HCT116 (cell line): ENCODE measurements at places on chromosomes 6 and 20. TPM values are rescaled to one million over a fixed set of nuclear protein-coding genes. Genes with fewer than 3 reads are reported as not detected.
A peak's percentile ranks its signal among the peaks of the same experiment; 100 is the strongest.

- no peak for DNase-seq
- H3K27ac ChIP-seq, result no peak overlapping the region
- no peaks in the 10 kb centered on the region for H3K36me3 ChIP-seq
- H3K27me3 ChIP-seq, result no peaks in the 10 kb centered on the region
- no peak overlapping the region for H3K4me3 ChIP-seq
- peaks cover 7% of the 10 kb centered on the region; the same call in 1 of the 2 replicates for H3K4me1 ChIP-seq
These were observed 34.9 kb upstream of the SHLD1 start for GRCh38 chr20:5715071-5715841.

DNA sequence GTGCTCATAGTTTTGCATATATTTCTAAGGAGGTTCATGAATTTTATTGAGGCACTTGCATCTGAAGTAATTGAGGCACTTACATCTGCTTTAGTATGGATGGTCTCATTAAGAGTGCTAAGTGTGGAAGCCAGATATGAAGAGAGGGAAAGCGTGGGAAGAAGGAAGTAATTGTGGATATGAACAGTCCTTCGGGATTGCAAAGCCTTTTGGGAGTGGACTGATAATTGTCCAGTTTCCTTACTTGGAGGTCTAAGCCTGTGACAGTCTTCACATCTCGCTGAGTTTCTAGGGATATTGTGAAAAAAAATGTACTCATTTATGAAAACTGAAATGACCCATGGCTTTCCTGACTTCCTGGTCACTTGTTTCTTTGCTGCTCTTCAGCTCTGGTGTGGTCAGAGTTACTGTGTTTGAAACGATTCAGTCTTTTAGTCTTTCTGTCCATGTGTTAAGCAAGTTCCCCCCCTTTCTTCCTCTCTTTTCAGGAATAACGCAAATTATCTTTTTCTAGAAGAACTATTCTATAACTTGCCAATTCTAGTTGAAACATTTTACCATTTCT lies 137.3 kb downstream of the ZFAND3 start:
- H3K4me1 ChIP-seq, result no peaks in the 10 kb centered on the region
- no peaks in the 10 kb centered on the region for H3K27me3 ChIP-seq
- no peak overlapping the region for H3K4me3 ChIP-seq
- H3K27ac ChIP-seq, result no peak overlapping the region
- no peak for DNase-seq
- no peaks in the 10 kb centered on the region for H3K36me3 ChIP-seq

DNA sequence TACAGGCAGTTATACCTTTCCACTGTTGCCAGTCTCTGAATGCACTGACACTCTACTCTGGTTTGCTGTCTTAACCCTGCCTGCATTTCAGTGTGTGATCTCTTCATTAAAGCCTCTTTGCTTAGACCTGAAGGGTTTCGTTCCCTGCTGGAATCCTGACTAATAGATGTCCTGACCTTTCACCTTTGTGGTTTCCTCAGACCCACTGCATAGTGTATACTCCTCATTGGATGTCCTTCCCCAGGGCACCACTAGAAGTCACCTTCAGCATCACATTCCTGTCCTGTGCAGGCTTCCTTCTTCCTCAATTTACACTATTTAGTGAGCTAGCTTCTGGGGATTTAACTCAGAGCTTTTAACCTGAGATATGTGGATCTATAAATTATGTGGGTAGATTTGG lies 120.6 kb downstream of the RCAN2 start:
- H3K27me3 ChIP-seq, result no peaks in the 10 kb centered on the region
- H3K4me1 ChIP-seq, result no peaks in the 10 kb centered on the region
- no peaks in the 10 kb centered on the region for H3K36me3 ChIP-seq
- DNase-seq, result no peak

GRCh38 chr6:160337991-160338390 lies 10.2 kb upstream of the SLC22A3 start:
- H3K36me3 ChIP-seq, result no peaks in the 10 kb centered on the region
- no peak overlapping the region for H3K4me3 ChIP-seq
- no peak overlapping the region for H3K27ac ChIP-seq
- no peaks in the 10 kb centered on the region for H3K4me1 ChIP-seq
- no peaks in the 10 kb centered on the region; the same call in none of the 2 replicates for H3K27me3 ChIP-seq
- DNase-seq, result no peak

- H3K27ac ChIP-seq, result no peak overlapping the region
- no peaks in the 10 kb centered on the region for H3K36me3 ChIP-seq
These were observed 107.5 kb upstream of the EDN1 start for GRCh38 chr6:12182676-12183075.

GRCh38 chr6:73858376-73858775 lies 162.4 kb downstream of the CD109 start:
- no peak overlapping the region for H3K4me3 ChIP-seq
- no peak overlapping the region for H3K27ac ChIP-seq
- no peaks in the 10 kb centered on the region for H3K36me3 ChIP-seq
- no peaks in the 10 kb centered on the region for H3K27me3 ChIP-seq
- no peak for DNase-seq

GRCh38 chr20:47800623-47801022 lies 15.3 kb upstream of the SULF2 start:
- no peaks in the 10 kb centered on the region for H3K27me3 ChIP-seq
- peaks cover 1% of the 10 kb centered on the region; the same call in 1 of the 2 replicates for H3K4me1 ChIP-seq
- no peak overlapping the region for H3K27ac ChIP-seq
- no peaks in the 10 kb centered on the region for H3K36me3 ChIP-seq
- H3K4me3 ChIP-seq, result no peak overlapping the region

DNA sequence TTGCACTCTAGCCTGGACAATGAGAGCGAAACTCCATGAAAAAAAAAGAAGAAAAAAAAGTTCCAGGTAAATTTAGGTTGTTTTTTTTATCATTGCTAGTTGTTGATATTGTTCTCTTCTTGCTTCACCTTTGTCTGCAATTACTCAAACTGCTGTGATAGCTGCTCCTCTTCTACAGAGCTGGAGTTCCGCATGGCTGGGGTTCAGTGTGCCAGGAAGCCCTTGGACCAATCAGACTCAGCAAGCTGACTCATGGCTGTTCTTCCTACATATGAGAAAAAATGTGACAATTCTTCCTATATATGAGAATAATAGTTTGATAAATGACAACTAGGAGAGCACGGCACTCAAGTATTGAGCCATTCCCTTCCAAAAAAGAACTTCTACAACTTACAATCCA lies 28.4 kb downstream of the DPPA5 start:
- peaks cover 5% of the 10 kb centered on the region; the same call in 1 of the 2 replicates for H3K4me1 ChIP-seq
- H3K27ac ChIP-seq, result no peak overlapping the region
- H3K4me3 ChIP-seq, result no peak overlapping the region

DNA sequence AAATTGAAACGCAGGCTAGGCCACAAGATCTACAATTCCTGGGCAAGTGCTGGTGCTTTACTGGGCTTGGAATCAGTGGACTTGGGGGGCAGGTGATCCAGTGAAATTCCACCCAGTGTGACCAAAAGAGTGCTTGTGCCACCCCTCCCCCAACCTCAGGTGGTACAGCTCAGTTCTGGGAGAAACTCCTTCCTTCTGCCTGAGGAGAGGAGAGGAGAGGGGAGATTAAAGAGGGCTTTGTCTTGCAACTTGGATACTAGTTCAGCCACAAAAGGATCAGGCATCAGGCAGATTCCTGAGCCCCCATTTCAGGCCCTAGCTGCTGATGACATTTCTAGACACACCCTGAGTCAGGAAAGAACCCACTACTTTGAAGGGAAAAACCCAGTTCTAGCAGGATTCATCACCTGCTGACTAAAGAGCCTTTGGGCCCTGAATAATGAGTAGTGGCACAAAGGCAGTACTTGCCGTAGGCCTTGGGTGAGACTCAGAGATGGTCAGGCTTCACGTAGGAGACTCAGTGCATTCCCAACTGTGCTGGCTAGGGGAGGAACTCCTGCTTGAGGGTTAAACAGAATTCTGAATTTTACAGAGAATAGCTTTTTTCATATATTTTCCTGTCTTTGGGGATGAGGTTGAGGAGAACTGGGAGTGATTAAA lies 446.7 kb downstream of the BMP2 start:
- no peaks in the 10 kb centered on the region for H3K27me3 ChIP-seq
- H3K27ac ChIP-seq, result no peak overlapping the region
- H3K4me1 ChIP-seq, result no peaks in the 10 kb centered on the region
- no peak overlapping the region for H3K4me3 ChIP-seq
- no peaks in the 10 kb centered on the region for H3K36me3 ChIP-seq
- no peak for DNase-seq

- no peaks in the 10 kb centered on the region for H3K27me3 ChIP-seq
- H3K4me3 ChIP-seq, result no peak overlapping the region
- DNase-seq, result no peak
- H3K36me3 ChIP-seq, result no peaks in the 10 kb centered on the region
- H3K4me1 ChIP-seq, result no peaks in the 10 kb centered on the region
- no peak overlapping the region for H3K27ac ChIP-seq
These were observed 942.1 kb upstream of the EPHA7 start for GRCh38 chr6:94361304-94362060.

The TFAP2B gene
- total RNA-seq, result not detected

DNA sequence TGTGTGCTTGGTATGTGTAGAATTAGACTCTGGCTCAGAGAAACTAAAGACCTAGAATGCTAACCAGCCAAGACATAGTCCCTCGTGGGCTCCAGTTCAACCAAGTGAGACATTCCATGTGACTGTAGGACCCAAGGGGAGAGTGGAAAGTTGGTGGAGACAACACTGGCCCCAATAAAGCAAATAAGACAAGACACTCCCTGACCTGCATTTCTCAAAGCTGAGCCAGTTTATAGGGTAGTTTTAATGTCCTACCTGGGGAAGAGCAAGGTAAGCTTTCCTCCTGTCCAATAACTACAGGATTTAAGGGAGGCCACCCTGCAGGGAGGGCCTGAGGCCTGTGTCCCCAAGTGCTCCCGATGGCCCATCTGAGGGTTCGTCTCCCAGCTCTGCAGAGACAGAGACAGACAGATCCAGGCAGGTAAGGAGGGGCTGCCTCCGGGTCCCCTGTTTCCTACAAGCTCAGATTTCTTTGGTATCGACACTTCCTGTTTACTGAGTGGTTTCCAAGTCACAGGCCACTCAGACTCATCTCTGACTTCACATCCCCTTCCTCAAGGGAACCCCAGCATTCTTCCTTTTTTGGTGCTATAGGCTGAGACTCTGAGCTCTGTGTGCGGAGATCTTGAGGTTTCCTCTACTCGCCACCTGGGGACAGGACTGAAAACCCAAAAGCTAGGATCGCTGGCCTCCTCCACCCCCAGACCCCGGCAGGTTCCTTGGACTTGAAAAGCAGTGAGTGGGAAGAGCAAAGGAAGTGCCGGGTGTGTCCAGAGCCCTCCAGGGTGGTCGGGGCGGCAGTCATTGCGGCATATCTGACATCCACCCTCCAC lies 92.4 kb downstream of the PRND start:
- no peaks in the 10 kb centered on the region for H3K27me3 ChIP-seq
- no peak overlapping the region for H3K27ac ChIP-seq
- H3K4me3 ChIP-seq, result no peak overlapping the region
- H3K4me1 ChIP-seq, result peaks cover 6% of the 10 kb centered on the region; the same call in 1 of the 2 replicates

DNA sequence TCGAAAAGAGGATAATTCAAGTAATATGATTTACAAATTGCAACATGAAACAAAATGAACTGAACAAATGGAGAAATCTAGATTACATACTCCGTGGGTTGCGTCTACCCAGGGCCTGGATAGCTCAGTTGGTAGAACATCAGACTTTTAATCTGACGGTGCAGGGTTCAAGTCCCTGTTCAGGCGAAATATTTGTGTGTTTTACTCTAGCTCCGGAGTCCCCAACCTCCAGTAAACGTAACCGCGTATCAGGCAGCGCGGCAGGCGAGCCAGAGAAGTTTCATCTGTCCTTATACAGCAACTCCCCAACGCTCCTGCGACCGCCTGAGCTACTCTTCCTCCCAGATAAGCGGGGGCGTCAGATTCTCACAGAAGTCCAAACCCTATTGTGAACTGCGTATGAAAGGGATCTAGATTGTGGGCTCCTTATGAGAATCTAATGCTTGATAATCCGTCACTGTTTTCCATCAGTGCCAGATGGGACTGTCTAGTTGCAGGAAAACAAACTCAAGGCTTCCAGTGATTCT lies 176.1 kb downstream of the TRIM27 start:
- no peaks in the 10 kb centered on the region for H3K27me3 ChIP-seq
- H3K4me1 ChIP-seq, result peaks cover 6% of the 10 kb centered on the region; the same call in 1 of the 2 replicates
- DNase-seq, result peak; percentile 90
- H3K36me3 ChIP-seq, result no peaks in the 10 kb centered on the region
- 0 out of 2 replicates have a peak overlapping the region, but pooled peaks have one; percentile 4 for H3K4me3 ChIP-seq

- H3K36me3 ChIP-seq, result no peaks in the 10 kb centered on the region
- no peak overlapping the region for H3K4me3 ChIP-seq
These were observed 506.6 kb downstream of the DHX35 start for GRCh38 chr20:39468703-39469102.

DNA sequence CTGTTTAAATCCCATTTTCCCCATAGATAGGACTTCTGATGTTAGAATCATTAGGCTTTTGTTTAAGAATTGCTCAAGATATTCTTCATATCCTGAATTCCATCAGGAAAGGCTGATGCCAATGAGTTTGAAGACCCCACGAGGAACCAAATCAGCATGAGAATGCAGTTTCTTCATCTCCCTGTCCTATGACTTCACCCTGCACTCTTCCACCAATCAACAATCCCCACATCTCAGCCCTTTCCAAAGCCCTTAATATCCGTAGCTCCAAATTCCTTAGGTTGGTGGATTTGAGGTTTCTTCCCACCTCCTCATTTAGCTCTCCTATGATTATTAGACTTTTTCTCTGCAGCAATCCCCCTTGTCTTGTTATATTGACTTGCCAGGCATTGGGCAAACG lies 88.3 kb upstream of the PRND start:
- H3K27me3 ChIP-seq, result no peaks in the 10 kb centered on the region
- no peak for DNase-seq

DNA sequence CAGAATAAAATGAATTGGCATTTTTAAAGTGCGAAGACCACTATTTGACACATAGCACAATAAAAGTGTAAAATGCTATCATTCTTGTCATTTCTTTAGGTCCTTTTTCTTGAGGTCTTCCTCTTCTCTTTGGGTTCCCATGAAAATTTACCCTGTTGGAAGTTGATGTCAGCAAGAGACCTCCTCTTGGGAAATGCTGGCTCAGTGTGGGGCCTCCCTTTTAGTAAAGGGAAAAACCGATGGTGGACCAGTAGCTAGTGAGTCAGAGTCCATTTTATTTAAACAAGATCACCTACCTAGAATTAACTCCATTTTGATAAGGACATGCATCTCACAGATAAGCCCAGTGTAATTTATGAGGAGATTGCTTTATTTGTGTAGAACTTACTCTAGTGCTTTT lies 37.7 kb upstream of the HLA-C start:
- no peaks in the 10 kb centered on the region for H3K27me3 ChIP-seq
- H3K27ac ChIP-seq, result no peak overlapping the region
- H3K4me3 ChIP-seq, result no peak overlapping the region

The SLC12A5 gene
- 1.9 TPM for total RNA-seq

DNA sequence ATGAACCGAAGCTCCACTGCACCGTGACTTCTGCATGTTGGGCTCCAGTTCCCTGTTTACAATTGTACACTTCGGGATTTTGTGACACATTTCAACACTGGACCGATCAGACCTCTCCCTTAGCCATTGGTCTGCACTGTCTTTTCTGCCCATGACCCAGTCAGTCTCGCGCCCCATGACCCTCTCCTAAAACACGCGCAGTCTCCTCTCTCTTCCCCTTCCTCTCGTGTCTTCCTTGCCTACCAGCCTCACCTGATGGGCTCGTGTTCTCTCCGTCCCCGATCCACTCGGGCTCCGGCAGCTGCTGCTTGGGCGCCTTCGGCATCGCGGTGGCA lies 535 bp upstream of the ABCF1 start:
- no peak overlapping the region for H3K27ac ChIP-seq
- peaks cover 12% of the 10 kb centered on the region for H3K36me3 ChIP-seq
- H3K4me1 ChIP-seq, result peaks cover 29% of the 10 kb centered on the region
- DNase-seq, result no peak

GRCh38 chr6:37362101-37362828 lies 8.5 kb downstream of the RNF8 start:
- no peak for DNase-seq
- H3K27ac ChIP-seq, result no peak overlapping the region
- H3K4me1 ChIP-seq, result no peaks in the 10 kb centered on the region
- peaks cover 5% of the 10 kb centered on the region; the same call in 1 of the 2 replicates for H3K36me3 ChIP-seq
- no peaks in the 10 kb centered on the region for H3K27me3 ChIP-seq
